ENCODE measurements at places on chromosomes 1 and 21.
A peak's percentile ranks its signal among the peaks of the same experiment; 100 is the strongest.

DNA sequence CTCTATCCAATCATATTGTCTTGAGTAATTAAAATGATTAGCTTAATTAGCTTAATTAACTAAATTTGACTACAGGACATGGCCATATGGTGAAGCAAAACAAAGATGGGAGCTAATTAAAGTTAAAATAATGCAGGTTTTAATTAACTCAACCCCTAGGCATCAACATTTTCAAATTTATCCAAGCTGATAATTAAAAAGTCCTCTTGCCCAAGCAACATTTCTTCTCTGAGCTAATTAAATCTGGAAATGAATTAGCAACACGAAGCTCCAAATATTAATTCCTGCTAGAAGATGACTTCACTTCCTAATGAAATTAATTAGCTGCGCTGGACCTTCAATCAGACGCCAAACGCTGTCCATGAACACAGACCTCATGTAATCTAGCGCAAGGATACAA lies 27.9 kb downstream of the LMO4 start:
- DNase-seq, result no peak

- DNase-seq, result no peak
These were observed 19.8 kb downstream of the PLA2G2D start for GRCh38 chr1:20099533-20099932.

DNA sequence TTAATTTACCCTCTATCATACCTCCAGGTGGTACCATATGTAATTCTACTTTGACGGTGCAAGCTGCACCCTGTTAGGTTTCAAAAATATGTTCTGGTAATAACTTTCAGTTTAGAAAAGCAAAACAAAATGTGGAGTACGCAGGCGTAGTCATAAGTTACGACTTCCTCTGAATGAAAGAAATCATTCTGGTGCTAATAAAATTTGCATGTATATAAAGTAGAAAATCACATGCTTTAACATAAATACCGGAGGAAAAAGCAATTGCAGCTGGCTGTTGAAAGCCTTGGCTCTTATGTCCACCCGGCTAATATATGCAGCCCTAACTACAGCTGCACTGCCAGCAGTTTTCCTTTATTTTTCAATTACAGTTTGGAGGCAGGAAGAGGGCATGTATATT lies 65.2 kb upstream of the TMPRSS15 start:
- no peak for DNase-seq

DNA sequence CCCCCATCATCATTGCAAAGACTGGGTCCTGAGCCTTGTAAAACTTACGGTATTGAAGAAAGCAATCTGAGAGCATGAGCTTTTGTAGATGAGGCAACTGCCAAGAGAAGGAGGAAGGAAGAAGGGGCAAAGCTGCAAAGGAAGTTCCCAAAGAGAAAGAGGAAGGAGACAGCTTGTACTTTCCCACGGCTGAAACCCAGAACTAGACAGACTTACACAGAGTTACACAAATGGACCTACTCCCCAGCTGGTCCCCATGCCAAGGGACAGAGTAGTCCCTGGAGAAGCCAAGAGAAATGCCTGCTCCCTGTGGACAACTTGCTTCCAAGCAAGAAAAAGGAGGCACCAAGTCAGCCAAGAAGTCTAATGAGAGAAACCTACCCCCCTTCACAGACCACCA lies 22.6 kb downstream of the SLC5A9 start:
- DNase-seq, result no peak

- peak; percentile 26 for DNase-seq
These were observed 21.5 kb upstream of the RCAN3 start for GRCh38 chr1:24481101-24481500.

DNA sequence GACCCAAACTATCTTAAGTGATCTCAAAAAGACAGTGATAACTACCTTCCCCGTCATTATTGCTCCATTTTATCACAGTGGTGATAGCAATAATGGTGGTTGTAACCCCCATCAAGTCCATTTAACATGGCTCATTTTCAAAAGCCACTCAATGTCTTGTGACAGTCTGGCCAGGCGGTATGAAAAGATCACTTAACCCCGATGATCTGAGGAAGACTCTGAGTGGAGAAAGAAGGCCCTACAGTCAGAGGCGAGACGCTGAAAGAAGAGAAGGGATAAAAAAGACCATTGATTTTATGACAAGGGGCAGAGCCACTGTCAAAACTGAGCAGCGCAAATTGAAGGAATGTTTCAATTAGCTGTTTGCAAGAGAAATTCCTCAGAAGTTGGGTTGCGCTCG lies 417.2 kb upstream of the PBX1 start:
- no peak for DNase-seq
